ENCODE measurements at places on chromosomes 12 and 14. TPM values are rescaled to one million over a fixed set of nuclear protein-coding genes. Genes with fewer than 3 reads are reported as not detected.
A peak's percentile ranks its signal among the peaks of the same experiment; 100 is the strongest.

The PAH gene
- total RNA-seq = not detected

The GPX2 gene
- 84.3 TPM for total RNA-seq

The TAS2R8 gene
- total RNA-seq = not detected

The KRT83 gene
- total RNA-seq = not detected

DNA sequence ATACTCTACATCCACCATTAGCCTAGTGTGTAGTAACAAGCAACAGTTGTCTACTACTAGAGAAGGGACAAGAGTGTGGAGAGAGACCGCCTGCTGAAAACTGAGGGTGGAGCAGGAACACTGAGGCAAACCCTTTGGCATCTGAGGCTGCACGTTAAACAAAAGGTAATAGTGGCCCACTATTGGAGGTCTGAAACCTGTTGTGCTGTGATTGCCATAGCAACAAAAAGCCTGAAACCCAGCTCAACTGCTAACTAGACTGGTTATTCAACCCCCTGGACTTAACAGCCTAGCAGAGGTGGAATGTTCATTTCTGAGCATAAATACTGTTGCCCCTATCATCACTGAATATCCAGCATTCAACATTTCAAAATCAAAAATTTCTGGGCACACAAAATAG lies 43.0 kb downstream of the PPP4R4 start:
- no peak for DNase-seq

DNA sequence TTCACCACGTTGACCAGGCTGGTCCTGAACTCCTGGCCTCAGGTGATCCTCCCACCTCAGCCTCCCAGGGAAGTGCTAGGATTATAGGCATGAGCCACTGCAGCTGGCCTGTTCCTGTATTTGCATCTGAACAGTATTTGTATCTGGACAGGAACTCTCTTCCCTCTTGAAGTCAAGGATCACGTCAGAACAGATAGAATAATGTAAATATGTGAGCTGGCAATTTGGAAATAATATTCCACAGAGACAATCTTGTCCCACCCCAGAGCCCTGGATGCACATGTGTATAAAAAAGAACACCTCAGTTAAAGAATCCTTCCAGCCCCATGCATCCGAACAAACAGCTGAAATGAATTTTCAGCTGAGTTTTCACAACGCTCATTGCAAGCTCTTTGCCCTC lies 118.3 kb downstream of the VEZT start:
- no peak for DNase-seq

- no peak for DNase-seq
These were observed 2.8 kb upstream of the TSPAN8 start for GRCh38 chr12:71160585-71160984.

DNA sequence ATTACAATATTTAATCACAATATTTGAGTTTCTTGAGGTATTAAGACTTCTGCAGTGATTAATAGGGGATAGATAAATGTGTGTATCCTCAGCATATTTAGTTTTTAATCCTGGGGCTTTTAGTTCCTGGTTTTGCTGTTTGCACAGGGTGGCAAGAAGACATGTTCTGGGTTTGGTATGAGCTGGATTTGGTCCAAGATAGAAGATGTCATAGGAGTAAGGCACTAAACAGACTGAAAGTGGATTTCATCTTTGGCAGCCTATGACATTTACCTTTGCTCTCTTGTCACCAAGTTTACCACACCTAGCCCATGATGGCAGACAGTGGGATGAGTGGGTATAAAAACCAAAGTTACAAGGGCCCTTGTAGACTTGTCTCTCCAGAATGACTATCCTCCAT lies 168.2 kb downstream of the LRRK2 start:
- no peak for DNase-seq

DNA sequence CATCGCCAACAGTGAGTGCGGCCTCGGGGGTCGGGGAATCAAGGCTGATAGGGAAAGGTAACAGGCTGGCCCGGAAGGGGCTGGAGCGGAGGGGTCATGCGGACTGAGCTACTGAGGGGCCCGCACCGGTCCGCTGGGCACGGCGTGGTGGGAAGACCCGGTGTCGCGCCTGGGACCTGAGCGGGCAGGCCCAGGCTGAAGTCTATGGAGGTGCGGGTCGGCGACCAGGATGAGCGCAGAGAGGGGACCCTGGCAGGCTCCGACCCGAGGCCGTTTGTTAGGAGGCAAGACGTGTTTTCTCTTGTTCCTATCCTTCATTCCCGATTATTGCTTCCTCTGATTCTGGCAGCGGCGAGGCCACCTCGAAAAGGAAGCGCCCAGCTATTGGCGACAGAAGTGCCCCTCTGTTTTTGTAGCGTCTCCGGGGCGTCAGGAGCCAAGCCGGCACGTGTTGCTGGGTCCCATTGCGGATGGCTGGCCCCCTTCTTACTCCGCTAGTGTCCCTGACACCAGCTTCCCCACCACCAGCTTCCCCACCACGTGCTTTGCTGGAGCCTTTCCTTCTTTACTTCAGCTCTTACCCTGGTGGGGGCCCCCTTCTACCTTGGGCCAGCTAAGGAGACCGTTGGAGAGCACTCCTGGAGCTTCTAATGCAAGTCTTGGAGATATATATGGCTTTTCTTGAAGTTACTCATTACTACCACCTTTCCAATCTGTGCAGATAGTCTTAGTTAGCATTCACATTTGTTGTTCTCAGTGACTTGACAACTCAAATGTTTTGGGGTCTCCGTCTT lies 653 bp downstream of the PA2G4 start:
- no peak for DNase-seq

GRCh38 chr12:119804011-119804641 lies 73.0 kb downstream of the CIT start:
- DNase-seq = peak; percentile 68

- DNase-seq = no peak
These were observed 82.3 kb downstream of the SPPL3 start for GRCh38 chr12:120821878-120822277.

DNA sequence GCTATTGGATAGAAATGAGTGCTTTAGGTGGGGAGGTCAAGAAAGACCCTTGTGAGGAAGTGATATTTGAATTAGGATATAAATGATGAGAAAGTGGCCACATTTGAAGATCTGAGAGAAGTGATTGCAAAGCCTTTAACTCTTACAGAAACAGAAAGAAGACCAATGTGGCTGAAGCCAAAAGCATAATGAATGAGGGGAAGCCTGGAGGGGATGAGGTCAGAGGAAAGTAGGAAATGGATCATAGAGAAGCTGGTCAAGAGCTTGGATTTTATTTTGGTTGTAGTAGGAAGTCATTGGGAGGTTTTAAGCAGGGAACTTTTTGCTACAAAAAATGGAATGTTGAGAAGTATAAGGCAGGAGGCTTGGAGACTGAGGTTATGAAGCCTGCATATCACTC lies 3.5 kb upstream of the GYS2 start:
- no peak for DNase-seq

DNA sequence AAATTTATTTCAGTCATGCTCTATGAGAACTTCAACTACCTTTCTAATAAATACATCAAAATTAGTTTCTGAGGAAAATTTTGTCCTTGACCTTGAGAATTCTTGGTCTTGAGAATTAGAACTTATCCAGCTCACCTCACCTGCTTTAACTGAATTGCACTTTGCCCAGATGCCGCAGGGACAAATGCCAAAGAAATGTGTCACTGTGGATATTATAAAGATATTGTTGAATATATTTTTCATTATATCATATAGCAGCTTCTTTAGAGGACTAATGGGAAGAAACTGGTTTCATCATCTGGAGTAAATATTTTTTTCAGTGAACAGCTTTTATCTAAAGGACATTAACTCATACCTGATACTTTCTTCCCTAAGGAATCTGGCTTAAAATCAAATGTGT lies 54.1 kb downstream of the LRP6 start:
- no peak for DNase-seq

DNA sequence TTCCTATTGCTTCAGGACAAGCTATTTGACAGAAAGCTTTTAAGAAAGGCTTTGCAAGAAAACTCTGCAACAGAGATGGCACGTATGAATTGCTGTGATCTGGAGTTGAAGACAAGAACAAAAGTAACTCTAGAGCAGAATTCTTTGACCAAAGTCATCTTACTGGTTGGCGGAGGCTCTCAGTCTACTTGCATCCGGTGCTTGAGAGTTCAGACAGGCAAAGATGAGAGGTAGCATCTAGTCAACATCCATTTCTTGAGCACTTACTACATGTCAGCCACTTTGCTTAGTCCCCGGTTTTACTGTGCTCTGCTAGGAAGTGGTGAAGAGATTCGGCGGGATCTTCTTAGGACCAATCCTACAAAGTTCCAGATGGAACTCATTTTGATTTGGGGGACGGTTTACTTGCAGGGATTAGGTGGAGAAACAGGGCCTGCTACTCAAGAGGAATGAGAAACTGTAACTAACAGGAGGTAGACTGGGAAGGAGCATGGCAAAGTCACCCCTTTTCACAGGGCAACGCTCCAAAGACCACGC lies 404 bp upstream of the CCDC91 start:
- no peak for DNase-seq

GRCh38 chr12:52119398-52120254 lies 40.1 kb downstream of the SMIM41 start:
- DNase-seq = peak; percentile 61

DNA sequence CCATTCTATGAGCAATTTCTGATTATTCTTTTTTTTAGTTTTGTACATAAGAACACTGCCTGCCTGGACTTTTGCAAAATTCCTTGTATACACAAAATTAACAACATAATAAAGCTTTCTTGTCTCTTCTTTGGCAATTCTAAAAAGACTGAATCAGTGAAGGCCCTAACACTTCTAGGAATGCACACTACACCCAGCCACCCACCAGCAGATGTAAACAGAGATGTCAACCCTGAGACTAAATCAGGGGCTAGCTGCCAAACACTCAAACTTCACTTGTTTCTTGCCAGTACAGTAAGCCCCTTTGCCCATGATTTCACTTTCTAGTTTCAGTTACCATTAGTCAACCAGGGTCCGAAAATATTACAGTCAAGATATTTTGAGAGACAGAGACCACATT lies 15.5 kb downstream of the DCAF5 start:
- no peak for DNase-seq

All from Caki2 (cell line).